ENCODE measurements at places on chromosomes 5 and 9.

DNA sequence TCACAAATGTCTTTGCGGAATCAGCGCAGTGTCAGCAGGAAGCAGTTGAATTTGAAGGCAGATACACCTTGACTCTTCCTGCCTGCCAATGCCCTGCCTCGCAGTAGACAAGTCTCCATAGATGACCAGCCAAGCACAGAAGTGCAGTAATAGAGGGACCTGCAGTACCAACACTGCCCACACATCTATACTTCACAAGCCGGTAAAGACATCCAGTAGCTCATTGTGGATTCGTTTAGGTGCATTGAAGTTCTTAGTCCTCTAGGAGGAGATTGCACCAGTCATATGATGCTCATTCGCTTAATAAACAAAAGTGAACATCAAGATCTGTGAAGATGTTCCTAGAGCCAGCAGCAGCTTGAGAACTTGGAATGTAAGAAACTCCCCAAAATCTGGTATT is 7.1 kb upstream of the IFNA2 start:
- no peak for DNase-seq

- no peak for DNase-seq
Observed at GRCh38 chr5:159642379-159642778, 273.9 kb upstream of the ADRA1B start.

DNA sequence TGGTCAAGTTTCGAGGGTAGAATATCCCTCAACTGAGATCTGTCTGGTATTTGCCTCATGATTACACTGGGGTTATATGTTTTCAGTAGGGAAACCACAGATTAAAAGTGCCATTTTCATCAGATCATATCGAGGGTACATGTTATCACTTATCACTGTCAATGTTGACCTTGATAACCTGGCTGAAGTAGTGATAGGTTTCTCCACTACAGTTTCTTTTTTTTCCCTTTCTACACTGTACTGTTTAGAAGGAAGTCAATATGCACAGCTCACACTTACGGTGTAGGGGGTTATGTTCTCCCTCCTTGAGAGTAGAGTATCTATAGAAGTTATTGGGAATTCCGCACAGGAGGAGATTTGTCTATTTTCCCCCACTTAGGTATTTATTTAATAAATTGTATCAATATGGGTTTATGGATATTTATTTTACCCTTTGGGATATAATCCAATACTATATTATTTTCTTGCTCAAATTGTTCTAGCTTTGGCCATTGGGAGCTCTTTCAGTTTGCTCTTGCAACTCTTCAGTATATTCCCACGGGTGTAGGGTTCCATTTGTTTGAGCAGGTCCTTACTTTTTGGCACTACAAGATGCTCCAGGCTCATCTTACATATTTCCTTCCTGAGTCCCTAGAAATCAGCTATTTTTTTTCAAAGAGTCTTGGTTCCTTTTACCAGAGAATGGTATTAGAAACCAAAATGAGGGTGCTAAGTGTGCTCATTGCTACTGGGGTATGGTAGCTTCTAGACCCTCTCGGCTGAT is 444.5 kb downstream of the RAB3C start:
- DNase-seq, result no peak

GRCh38 chr5:151896031-151896691 is 28.5 kb downstream of the GLRA1 start:
- DNase-seq, result no peak

GRCh38 chr9:138063033-138063432 is 185.5 kb downstream of the CACNA1B start:
- DNase-seq, result no peak

Measured in activated CD4-positive, alpha-beta T cell treated with anti-CD3 and anti-CD28 coated beads, Interleukin-2, amount 50 U/mL, for 16 hours (primary cell).